ENCODE measurements at places on chromosomes 2 and 18.

GRCh38 chr2:21687589-21687988 is 563.8 kb downstream of the TDRD15 start:
- no peak for DNase-seq

DNA sequence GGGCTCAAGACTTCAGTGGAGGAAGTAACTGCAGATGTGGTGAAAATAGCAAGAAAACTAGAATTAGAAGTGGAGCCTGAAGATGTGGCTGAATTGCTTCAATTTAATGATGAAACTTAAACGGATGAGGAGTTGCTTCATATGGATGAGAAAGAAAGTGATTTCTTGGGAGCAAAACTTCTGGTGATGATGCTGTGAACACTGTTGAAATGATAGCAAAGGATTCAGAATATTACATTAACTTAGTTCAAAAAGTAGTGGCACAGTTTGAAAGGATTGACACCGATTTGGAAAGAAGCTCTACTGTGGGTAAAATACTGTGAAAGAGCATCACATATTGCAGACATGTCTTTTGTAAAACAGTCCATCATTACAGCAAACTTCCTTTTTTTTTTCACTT is 638.0 kb downstream of the NYAP2 start:
- DNase-seq: no peak

- DNase-seq: no peak
Measured at GRCh38 chr18:48820483-48821250, 130.1 kb downstream of the SMAD7 start.

- DNase-seq: no peak
Measured at GRCh38 chr2:69011611-69012157, 1.3 kb upstream of the ANTXR1 start.
